GOT3 (cell line): ENCODE measurements at places on chromosomes 2 and 18.

DNA sequence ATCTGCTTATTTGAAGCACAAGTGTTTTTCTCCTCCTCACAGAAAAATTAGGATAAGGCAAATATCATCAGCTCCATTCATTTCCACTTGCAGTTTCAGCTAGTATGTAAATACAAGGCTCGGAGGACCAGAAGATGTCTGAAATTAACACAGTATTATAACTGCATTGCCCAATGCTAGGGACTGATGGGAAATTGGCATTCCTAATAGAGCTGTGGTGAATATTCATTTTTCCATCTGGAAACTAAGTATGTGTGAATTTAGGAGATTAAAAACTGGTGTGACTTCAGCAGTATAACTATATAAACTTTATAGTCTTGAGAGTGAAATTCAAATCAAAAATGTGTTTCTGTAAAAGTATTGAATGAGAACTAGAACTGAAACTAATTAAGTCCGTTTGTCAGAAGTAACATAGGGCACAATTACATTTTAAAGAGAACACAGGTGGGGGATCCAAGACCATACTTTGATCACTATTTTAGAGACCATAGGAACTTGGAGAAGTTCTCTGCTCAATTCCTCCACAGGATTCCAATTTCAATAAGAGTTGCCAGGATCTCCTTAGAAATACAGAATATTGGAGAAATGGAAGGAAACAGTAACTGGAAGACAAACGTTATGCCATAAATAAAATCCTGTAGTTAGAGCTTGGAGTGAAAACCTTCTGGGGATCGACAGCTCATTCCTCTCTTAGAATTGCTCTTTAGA is 12.1 kb upstream of the ITGA6 start:
- no peak for DNase-seq

- DNase-seq: no peak
Observed at GRCh38 chr18:50653402-50654093, 93.7 kb downstream of the MAPK4 start.

DNA sequence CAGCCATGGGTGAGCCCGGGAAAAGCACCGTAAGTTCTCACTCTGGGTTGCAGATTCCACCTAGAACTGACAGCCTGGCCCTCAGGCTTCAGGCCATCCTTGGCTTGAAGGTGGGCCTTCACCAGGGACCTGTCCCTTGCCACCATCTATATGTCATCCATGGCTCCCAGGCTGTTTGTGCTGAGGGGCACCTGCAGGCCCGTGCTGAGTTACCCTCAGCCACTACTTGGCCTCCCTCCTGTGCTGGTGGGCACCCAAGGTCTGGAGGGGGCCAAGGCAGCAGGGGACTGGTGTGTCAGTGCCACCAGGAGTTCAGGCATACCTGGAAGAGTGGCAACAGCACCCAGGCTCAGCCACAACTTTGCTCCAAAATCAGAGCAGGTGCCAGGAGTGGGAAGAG is 326.2 kb upstream of the SMIM21 start:
- no peak for DNase-seq

DNA sequence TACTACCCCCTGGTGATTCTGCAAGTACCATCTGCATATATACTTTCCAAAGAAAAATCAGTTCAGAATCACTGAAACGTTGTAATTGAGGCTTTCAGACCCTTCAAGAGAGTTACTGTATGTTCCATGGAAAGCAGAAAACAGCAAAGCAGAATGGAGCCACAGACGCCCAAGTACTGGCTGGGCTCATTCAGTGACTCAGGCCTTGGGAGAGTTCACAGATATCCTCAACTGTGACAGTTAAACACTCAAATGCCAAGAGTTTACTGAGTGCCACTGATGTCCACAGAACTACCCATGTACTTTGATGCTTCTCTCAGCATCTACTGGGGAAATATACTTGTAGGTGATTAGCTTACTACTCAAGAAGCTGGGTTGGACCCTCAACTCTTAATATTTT is 303.4 kb downstream of the TCF4 start:
- no peak for DNase-seq

DNA sequence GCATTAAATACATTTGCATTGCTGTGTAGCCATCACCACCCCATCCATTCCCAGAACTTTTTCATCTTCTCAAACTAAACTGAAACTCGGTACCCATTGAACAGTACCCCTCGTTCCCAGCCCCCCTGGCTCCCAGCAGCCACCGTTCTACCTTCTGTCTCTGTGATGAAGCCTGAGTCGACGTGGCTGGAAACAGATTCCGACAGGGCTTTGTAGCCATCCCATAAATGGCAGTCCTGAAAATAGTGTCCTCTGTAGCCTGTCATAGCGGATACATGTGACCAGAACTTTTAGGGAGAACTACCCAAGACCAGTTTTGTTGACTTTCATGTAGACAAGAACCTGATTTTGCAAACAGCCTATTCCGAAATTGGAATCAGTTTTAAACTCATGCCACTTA is 59.1 kb downstream of the TSHZ1 start:
- no peak for DNase-seq
